ENCODE measurements at places on chromosomes 7 and 10.

- no peak for DNase-seq
These were observed 1.3 kb downstream of the CNNM2 start for GRCh38 chr10:102919246-102919959.

- no peak for DNase-seq
These were observed 24.5 kb upstream of the ELAPOR2 start for GRCh38 chr7:87083865-87084519.

- DNase-seq, result no peak
These were observed 6.2 kb downstream of the PARP12 start for GRCh38 chr7:140056431-140057142.

- no peak for DNase-seq
These were observed 21.2 kb upstream of the ENO4 start for GRCh38 chr10:116828116-116828515.

- no peak for DNase-seq
These were observed 9.6 kb downstream of the ELMO1 start for GRCh38 chr7:37438906-37439652.

GRCh38 chr7:99631295-99632109 lies 14.8 kb downstream of the ZSCAN25 start:
- no peak for DNase-seq

GRCh38 chr10:73413108-73413527 lies 740 bp downstream of the ANXA7 start:
- no peak for DNase-seq

GRCh38 chr7:69438584-69439412 lies 159.5 kb upstream of the AUTS2 start:
- no peak for DNase-seq
